MM.1S (cell line): ENCODE measurements at places on chromosomes 12 and 14.
A peak's percentile ranks its signal among the peaks of the same experiment; 100 is the strongest.

DNA sequence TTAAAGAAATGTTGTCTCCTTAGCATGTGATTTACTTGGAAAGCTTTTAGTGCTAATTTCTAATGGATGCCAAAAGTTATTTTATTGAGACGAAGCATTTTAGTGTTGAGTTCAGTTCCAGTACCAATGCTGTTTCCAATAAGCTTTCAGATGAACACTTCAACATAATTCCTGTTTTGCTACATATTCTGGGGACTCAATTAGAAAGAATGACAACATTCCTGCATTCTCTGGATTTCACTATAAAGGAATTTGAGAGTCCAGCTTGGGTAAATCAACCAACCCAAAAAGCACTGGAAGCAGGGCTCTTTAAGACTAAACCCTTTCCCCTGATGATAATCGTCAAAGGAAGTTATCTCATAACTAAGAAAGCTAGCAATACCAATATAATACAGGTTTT lies 353.0 kb upstream of the TMTC1 start:
- DNase-seq, result no peak

DNA sequence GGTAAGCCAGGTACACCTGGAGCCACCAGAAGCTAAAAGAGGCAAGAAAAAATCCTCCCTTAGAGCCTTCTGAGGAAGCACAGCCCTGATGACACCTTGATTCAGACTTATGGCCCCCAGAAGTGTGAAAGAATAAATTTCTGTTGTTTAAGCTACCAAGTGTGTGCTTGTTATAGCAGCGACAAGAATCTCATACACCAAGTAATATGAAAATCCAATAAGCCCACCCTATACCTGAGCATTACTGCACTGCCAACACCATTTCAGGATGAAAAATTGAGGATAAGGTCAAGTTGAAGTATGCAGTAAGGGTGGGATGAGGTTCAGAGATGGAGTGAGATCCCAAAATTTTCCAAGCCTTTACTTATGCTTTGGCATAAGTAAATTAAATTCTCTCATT lies 163.6 kb upstream of the CCDC196 start:
- no peak for DNase-seq

DNA sequence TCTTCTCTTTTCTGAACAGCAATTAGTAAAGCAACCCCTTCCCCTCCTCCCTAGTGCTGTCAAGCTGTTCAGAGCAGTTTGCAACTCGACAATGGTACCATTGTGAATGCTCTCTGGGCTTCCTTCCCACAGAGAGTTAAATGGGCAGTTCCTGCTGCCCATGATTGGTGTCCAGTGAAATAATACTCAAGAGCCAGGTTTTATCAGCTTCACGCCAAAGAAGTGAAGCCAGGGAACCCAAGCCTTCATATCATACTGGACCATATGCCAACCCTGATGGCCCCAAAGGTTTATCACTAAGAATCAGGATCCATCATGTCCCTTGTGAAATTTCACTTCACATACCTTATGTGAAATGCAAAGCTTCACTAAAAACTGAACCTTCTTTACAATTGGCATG lies 24.7 kb downstream of the INSM2 start:
- no peak for DNase-seq

- no peak for DNase-seq
Observed at GRCh38 chr12:31756977-31757420, 28.2 kb upstream of the AMN1 start.

GRCh38 chr12:124386661-124387527 lies 92.0 kb downstream of the RFLNA start:
- no peak for DNase-seq

DNA sequence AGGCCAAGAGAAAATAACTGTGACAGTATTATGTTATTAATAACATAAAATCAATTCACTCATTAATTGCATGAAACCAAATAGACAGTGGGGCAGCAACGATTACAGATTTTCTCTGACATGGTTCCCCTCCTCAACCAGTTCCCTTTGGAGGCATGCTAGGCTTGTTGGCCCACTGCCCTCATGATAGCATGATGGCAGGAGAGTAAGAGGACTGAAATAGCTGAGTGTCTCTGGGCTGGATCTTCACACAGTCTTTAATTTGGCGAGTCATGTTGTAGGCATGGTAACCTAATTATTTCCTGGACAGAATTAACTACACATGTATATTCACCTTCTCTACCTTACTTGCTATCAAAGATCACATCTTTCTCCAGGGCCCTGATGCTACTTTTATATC lies 266.2 kb upstream of the PELI2 start:
- no peak for DNase-seq

DNA sequence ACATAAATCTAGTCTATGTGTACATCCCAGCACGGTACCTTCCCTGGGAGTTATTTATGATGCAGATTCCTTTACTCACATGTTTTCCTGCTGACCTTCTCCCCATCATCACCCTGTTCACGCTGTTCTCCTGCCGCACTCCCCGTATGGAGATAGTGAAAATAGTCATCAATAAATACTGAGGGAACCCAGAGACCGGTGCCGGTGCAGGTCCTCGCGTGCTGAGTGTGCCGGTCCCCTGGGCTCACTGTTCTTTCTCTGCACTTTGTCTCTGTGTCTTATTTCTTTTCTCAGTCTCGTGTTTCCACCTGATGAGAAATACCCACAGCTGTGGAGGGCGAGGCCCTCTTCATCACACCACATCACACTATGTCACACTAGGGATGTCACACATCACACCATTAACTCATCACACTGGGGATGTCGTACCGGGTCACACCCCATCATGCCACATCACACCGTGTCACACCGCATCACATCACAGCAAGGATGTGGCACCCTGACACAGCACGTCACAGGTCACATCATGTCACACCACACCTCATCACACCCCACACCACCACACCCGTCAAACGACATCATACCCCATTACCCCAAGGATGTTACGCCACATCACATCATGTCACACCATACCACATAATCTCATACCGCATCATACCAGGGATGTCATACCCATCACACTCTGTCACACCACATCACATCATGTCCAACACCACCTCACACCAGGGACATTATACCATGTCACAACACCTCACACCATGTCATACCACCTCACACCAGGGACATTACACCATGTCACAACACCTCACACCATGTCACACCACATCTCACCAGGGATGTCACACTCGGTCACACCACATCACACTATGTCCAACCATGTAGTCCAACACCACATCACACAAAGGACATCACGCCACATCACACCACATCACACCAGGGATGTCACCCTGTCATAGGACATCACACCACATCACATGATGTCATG lies 207.0 kb downstream of the TMEM121 start:
- no peak for DNase-seq

- no peak for DNase-seq
Observed at GRCh38 chr14:77782202-77782601, 17.7 kb upstream of the ADCK1 start.

GRCh38 chr14:52923902-52924575 lies 26.8 kb downstream of the FERMT2 start:
- DNase-seq, result no peak

DNA sequence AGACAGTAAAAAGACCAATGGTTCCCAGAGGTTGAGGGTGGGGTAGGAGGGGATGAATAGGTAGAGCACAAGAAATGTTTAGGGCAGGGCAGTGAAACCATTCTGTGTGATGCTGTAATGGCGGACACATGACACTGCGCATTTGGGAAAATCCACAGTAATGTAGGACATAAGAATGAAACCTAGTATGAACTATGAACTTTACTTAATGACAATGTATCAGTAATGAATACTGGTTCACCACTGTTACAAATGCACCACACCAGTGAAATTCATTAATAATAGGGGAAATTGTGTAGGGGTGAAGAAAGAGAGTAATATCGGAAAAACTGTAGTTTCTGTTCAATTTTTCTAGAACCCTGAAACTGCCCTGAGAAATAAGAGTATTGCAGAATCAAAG lies 5.6 kb downstream of the ERH start:
- no peak for DNase-seq

- no peak for DNase-seq
Observed at GRCh38 chr12:55044135-55044534, 24.4 kb downstream of the NEUROD4 start.

DNA sequence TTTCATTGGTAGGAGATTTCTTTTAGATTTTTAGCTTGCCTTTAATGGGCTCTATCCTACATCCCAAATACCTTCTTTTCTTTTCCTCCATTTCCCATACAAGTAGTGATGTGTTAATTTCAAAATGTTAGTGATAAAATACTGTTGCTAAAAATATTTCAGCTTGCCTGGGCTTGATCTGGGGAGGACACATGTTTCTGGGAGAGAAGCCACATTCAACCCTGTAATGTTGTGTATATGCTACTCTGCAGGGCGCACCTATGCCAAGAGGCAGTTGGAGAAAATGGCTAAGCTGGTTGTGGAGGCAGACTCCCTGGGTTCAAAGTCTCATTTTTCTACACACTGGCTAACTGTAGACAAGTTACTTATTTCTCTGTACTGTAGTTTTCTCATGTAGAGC lies 26.3 kb downstream of the FLRT2 start:
- DNase-seq, result no peak

- no peak for DNase-seq
Observed at GRCh38 chr12:87656311-87656710, 372.9 kb downstream of the C12orf50 start.

DNA sequence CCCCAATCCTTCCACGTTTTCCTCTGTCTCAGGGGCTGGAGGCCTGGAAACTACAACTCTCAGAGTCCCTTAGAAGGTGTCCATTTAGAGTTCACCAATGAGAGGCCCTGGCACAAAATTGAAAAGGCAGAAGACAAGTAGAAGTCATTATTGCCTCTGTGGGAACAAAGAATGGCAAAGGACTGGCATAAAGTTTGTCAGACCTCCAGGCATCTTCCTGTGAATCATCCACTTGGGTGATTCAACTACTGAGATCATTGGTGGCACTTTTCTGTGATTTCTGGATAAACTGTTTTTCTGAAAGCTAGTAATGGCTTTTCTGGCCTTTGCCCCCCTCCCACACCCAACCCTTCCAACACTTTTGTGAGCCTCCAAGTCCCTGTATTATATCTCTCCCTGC lies 42.6 kb upstream of the C12orf42 start:
- DNase-seq, result no peak

- DNase-seq, result no peak
Observed at GRCh38 chr12:19561411-19561961, 122.2 kb downstream of the AEBP2 start.

- DNase-seq, result no peak
Observed at GRCh38 chr14:104280085-104280901, 141.9 kb downstream of the KIF26A start.

GRCh38 chr12:71417181-71417580 lies 22.4 kb upstream of the LGR5 start:
- no peak for DNase-seq

- no peak for DNase-seq
Observed at GRCh38 chr12:8475508-8476203, 19.9 kb downstream of the CLEC6A start.

- DNase-seq, result no peak
Observed at GRCh38 chr14:55537782-55538181, 42.2 kb upstream of the KTN1 start.

DNA sequence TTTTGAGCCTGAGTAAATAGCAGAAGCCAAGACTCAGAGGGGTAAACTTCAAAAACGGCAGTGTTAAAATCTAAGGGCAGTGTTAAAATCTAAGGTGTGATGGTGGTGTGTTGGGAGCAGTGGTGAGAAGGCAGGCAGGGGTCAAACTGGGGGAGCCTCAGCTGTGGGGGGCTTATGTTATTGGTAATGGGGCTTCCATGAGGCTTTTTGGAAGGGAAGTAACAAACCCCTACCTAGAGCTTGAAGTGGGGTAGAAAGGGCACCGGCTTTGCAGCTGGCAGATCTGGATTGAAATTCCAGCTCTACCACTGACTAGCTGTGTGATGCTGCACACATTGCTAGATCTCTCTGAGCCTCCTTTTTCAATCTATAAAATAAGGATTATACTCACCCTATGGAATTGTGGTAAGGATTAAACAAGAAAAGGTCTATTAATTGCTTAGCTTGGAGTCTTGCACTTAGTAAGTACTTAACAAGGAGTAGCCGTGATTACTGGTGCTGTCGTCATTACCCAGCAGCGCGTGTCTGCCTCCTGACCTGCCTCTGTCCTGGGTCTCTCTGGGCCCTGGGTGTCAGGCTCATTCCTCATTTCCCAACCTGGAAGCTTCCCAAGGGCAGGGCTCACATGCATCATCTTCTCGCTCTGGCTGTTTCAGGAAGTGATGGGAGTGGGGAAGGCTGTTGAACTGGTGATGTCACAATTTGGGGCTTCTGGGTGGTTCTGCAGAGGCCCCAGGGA lies 18.5 kb upstream of the KRT80 start:
- no peak for DNase-seq

DNA sequence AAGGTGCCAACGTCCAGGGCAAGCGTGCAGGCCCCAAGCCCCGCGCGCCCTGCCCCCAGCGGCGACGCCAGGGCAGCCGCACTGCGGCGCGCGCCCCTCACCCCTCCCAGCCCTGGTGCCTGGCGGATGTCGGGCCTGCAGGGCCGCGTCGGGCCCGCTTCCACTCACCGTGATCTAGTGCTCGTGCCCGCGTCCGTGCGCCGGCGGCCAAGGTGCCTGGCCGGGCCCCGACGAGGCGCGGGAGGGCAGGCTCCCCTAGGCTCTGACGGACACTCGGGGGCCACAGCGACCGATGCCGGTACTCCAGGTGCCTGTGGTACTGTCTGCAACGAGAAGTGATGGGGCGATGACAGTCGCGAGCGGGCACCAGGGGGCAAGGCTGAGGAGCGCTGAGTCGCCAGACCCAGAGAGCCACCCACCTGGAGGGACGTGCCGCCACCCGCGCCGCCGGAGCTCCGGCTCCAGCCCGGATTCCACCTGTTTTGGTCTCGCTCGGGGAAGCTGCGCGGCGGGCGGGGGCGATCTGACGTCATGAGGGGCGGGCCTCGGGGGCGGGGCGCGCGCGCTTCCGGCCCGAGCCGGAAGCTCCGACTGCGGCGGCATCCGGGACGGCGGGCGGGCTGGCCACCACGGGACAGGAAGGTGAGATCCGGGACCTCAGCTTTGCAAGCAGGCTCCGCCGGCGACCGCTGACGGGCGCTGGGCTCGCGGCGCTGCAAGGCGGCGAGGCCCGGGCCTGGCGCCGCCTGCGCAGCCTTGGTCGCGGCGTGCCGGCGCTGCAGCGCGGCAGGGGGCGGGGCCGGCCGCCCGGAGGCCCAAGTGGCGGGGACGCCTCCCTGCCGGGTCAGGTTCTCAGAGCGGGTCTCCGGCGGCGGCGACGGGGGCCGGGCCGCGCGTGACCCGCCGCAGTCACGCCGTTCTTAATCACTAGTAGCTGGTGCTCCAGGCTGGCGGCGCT lies at the start of the genes LYSET and MOAP1:
Gene LYSET (plus strand): TSS at position 927 of the 958 bp plus-strand sequence. CDS start 89 bp downstream, outside the sequence.
Gene MOAP1 (minus strand): TSS at position 507 of the 958 bp plus-strand sequence. CDS start 655 bp downstream, outside the sequence.
- DNase-seq, result peak; percentile 82
